ENCODE measurements at places on chromosomes 1 and 21.

GRCh38 chr1:1597275-1597930, 2.5 kb downstream of the FNDC10 start:
- no peak for DNase-seq

DNA sequence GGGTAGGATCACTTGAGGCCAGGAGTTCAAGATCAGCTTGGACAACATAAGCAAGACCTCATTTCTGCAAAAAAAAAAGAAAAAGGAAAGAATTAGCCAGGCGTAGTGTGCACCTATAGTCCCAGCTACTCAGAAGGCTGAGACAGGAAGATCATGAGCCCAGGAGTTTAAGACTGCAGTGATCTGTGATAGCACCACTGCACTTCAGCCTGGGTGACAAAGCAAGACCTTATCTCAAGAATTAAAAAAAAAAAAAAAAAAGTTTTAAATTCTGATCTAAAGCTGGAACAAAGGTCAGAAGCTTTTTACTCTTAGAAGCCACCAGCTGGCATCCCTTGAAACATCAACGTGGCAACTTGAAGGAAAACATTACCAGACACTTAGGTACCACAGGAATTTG, 45.3 kb downstream of the HENMT1 start:
- DNase-seq = no peak

DNA sequence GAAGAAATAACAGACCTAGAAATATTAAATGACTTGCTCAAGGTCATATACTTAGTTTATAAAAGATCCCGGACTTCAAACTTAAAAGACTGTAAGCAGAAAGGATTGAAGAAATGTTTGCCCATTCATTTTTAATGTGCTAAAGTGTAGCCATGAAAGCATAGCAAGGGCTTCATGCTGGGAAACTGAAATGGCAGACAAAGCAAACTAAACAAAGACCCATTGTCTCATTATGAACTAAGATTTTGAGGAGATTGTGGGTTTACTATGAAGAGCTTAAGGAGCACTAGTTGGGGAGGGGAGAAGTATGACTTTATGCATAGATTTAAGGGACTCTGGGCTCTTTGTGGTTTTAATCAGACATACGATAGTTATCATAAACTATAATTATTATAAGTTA, 26.3 kb downstream of the ADAMTS1 start:
- DNase-seq = no peak

GRCh38 chr1:205658943-205659581, 21.2 kb downstream of the SLC45A3 start:
- DNase-seq = peak; percentile 67

GRCh38 chr1:195894411-195894810, 713.8 kb downstream of the KCNT2 start:
- DNase-seq = peak; percentile 3

- DNase-seq = peak; percentile 43
Observed at GRCh38 chr1:241639623-241640148, 483 bp downstream of the CHML start.

- peak; percentile 28 for DNase-seq
Observed at GRCh38 chr1:73910466-73910865, 287.5 kb downstream of the LRRIQ3 start.

GRCh38 chr1:171985639-171986038, 144.3 kb downstream of the DNM3 start:
- DNase-seq = no peak

DNA sequence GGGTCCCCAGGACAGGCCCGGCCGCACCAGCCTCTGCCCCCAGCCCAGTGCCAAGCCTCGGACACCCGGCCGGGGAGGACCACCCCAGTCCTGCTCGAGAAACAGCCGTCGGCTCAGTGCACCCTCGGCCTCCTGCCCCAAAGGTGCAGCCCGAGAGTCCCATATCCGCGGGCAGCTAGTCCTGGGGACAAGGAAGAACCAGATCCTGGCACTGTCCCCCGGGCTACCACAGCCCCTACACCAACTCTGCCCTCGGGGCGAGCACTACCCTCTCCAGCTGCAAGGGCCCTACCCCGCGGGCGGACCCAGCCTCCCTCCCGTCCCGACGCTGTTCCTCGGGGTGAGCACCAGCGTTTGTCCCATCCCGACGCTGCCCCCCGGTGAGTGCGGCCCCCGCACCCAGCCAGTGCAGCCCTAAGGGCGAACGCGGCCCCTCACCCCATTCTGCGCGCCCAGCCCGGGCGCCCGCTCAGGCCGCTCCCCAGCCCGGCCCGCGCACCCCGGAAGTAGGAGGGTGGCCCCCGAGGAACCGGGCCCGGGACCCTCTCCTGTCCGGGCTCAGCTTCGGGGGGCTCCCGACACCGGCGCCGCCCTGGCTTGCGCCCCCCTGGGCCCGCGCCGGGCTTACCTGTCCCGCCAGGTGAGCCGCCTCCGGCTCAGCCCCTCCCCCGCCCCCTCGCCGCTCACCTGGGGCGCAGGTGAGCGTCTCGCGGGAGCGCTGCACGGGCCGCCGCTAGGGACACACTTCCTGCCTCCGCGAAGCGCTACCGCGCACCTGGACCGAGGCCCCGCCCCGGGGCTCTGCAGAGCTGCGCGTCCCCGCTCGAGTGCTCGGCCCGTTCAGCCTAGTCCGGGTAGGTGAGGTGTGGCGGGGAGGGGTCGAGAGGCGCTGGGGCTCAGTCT, at the start of gene KDF1:
KDF1 (minus strand) TSS at position 747 of the 903 bp plus-strand sequence. CDS start 8,088 bp downstream, outside the sequence.
- no peak for DNase-seq

- DNase-seq = no peak
Observed at GRCh38 chr1:45863218-45863617, 59.8 kb downstream of the MAST2 start.

- DNase-seq = no peak
Observed at GRCh38 chr1:3714814-3715213, 37.4 kb upstream of the CCDC27 start.

- DNase-seq = no peak
Observed at GRCh38 chr1:190068304-190068703, 409.4 kb downstream of the BRINP3 start.

- DNase-seq = no peak
Observed at GRCh38 chr1:47209091-47209490, 19.3 kb upstream of the PDZK1IP1 start.

- DNase-seq = no peak
Observed at GRCh38 chr1:1330366-1331067, 563 bp upstream of the TAS1R3 start.

- DNase-seq = no peak
Observed at GRCh38 chr1:89081005-89081404, 16.0 kb upstream of the GBP1 start.

- DNase-seq = no peak
Observed at GRCh38 chr1:46767649-46768282, 31.1 kb upstream of the CYP4B1 start.

DNA sequence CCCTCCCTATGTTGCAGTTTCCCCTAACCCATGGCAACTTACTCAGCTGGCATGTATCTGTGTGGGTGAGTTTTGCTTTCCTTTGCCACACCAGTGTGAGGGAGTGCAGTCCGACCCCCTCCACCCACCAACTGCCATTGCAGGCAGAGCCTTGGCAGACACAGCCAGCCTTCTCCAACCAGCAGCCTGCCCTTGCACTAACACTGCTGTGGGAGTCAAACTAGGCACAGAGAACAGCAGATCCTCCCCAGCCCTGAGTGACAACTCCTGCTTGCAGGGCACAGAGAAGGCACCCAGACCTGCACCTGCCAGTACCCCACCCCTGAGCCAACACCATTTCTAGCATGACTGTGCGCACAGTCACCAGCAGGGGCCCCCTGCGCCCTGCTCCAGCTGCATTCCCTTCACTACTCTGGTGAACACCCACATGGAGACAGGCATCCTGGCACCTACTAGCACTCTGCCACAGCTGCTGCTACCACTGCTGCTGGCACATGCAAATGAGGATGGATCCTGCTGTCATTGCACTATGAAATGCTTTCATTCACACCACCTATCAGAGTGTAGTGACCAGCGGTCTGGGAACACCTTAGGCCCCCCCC, 98.4 kb downstream of the MAGI3 start:
- no peak for DNase-seq

- DNase-seq = no peak
Observed at GRCh38 chr1:36732015-36732356, 249.3 kb upstream of the CSF3R start.

DNA sequence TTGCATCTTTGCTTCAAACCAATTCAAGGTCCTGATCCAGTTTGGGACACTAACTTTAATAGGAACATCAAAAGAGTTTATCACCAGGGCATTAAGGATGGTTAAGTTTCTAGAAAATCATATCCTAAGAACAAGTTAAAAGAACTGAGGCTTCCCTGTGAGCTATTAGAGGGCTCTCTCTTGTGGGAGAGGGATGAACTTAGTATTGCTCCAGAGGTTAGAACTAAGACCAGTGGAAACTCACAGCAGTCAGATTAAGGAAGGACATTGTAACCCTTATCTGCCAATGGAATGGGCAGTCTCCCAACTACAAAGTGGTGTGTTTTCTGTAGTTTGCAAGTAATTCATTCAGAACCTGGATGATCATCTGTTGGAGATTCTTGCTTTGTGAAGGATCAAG, 36.8 kb downstream of the UBE2U start:
- DNase-seq = peak; percentile 26

- DNase-seq = no peak
Observed at GRCh38 chr1:193569983-193570269, 383.5 kb upstream of the B3GALT2 start.

- no peak for DNase-seq
Observed at GRCh38 chr1:44603718-44604117, 70.6 kb downstream of the TMEM53 start.

DNA sequence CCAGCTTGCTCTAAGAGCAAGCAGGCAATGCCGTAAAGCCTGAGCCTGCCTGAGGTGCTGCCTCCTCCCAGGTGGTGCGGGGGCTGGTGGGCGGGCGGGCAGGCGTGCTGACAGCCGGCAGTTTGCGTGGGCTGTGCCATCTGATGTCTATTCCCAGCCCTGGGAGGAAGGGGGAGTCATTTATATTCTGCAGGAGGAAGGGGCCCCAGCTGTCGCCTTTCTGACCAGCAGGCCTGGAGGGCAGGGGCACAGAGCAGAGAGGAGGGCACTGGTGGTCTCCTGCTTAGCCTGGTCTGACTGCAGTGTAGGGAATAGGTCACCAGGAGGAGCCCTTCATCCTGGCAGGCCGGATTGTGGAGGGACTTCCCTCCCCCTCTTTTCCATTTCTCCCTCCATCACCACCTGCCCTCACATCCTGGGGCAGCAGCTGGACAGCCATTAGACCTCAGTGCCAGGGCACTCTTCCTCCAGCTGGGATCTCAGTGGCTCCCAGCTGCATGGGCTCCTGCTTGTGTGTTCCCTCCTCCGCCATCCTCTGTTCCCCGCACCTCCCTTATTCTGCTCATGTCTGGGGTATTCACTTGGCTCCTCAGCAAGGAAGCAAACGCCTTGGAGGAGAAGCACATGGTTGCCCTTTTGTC, 4.4 kb downstream of the CYB561D1 start:
- DNase-seq = no peak

GRCh38 chr1:155072531-155073289, 5.9 kb upstream of the EFNA3 start:
- DNase-seq = no peak

- DNase-seq = peak; percentile 97
Observed at GRCh38 chr1:61157468-61157987, 75.2 kb downstream of the NFIA start.

GRCh38 chr21:44293551-44294231, 6.2 kb upstream of the PFKL start:
- DNase-seq = no peak

DNA sequence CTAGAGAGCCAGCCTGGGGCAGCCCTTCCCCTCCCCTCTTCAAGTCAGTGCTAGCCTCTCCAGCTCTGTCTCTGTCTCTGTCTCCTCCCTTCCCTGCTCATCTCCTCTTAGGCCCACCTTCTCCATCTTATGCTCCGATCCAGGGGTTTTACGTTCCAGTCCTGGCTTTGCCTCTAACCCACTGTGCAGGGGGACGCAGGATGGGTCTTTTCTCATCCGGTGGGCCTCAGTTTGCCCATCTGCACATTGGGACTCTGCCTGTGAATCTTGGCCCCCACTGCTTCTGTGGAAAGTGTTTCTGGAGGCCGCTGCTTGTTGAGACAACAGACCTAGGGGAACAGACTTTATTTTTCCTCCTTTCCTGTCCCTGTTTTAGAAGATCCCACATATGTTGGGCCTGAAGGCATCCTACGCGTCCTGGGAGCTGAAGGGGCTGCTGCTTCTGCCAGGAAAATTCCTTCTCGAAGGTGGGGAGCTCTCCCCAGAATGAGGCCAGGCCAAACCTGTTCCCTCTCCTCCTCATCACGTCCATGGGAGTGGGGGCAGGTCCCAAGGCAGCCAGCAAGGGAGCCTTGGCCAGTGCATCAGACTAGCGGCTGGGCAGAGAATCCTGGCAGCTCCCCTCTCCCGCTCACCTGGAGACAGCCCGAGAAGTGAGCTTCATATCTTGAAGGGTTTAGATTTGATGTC, 99.5 kb upstream of the CSF3R start:
- no peak for DNase-seq

DNA sequence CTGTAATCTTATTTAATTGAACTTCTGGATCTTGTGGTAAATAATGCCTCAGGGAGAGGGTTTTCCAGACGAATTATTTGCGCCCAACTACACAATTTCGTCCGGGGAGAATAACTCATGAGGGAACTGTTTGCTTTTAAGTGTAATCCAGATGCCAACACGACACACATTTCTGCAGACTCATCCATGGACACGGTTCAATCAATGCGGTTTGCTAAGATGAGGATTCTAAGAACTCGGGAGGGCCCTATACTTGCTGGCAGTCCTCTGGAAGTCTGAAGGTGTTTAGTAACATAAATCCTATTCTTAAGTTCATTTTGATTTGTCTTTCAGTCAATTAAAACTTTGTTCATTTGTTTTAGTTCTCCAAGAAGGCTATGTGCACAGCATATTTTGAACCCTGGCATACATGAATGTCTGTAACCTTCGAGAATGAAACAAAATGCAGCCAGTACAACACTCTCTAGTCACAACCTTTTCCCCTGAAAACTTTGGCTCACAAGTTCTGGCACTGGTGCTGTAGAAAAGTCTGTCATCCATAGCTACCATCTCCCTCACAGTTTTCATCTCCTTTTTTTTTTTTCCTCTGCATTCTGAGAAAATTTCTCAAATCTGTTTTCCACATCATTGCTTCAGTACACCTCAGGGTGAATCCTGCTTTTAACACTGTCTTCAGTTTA, 38.8 kb downstream of the DIPK1A start:
- peak; percentile 23 for DNase-seq

- DNase-seq = peak; percentile 38
Observed at GRCh38 chr1:116817582-116818064, 63.4 kb downstream of the CD2 start.

DNA sequence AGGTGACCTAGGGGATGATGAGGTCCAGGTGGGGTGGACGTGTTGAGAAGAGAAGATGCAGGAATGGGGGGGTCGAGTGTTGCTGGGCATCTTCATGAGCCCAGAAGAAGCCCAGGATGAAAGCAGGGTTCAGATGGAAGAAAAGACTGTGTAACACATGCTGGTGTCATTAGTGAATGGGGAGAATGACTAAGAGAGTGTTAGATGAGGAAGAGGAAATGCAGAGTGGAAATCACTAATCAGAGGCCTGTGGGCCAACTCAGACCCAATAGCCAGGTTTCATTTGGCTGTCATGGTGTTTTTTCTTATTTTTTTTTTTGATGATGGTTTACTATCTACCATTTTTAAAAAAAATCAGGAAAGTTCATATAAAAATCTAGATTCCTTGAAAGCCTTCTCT, 180.8 kb upstream of the CAMK1G start:
- no peak for DNase-seq

DNA sequence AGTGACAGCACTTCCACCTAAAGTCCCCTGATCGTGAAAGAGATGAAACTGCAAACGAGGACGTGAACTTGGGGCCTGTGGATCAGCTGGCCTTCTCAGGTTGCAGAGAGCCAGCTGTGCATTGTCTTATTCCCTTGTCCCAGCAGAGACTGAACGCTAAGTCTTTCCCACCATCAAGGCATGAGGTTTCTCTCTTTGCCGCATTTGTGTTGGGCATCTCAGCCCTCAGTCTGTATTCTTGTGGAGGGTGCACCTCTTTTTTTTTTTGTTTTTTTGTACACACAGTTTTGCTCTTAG, 71.4 kb downstream of the KIF26B start:
- DNase-seq = no peak
